ENCODE measurements at places on chromosomes 1 and 21.
A peak's percentile ranks its signal among the peaks of the same experiment; 100 is the strongest.

DNA sequence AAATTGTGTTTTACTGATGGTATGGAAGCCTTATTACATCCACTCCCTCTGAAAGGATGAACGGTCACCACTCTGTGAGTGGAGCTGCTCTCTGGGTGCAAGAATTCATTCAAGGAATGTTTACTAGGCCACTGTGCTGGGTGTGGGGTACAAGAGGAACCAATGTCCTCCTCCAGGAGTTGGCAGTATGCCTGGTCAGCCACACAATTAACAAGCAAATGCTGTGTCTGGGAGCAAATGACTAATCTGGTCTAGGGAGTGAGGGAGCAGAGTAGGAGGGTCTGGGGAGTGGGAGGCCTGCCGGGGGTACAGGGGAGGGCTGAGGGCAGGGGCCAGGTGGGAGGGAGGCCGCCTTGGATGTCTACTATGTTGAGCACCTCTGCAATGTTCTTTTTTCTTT is 27.2 kb upstream of the TDRD10 start:
- DNase-seq: peak; percentile 89

DNA sequence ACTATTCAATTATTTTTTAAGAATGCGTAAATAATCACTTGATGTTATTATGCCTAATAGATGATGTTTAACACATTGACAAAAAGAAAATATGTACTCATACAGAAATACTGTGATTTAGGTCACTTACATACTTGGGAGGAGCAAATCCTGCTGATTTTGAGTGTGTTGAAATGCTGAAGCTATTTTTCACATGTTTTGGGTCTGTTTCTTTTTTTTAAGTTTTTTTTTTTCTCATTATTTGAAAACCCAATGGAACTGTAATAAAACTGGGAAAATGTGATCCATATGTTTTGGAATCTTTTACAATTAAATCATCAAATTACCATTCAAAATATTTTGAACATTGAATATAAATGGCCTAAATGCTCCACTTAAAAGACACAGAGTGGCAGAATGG is 366.2 kb upstream of the ADAMTS5 start:
- no peak for DNase-seq

GRCh38 chr21:18603261-18603660 is 199.7 kb upstream of the TMPRSS15 start:
- DNase-seq: no peak

DNA sequence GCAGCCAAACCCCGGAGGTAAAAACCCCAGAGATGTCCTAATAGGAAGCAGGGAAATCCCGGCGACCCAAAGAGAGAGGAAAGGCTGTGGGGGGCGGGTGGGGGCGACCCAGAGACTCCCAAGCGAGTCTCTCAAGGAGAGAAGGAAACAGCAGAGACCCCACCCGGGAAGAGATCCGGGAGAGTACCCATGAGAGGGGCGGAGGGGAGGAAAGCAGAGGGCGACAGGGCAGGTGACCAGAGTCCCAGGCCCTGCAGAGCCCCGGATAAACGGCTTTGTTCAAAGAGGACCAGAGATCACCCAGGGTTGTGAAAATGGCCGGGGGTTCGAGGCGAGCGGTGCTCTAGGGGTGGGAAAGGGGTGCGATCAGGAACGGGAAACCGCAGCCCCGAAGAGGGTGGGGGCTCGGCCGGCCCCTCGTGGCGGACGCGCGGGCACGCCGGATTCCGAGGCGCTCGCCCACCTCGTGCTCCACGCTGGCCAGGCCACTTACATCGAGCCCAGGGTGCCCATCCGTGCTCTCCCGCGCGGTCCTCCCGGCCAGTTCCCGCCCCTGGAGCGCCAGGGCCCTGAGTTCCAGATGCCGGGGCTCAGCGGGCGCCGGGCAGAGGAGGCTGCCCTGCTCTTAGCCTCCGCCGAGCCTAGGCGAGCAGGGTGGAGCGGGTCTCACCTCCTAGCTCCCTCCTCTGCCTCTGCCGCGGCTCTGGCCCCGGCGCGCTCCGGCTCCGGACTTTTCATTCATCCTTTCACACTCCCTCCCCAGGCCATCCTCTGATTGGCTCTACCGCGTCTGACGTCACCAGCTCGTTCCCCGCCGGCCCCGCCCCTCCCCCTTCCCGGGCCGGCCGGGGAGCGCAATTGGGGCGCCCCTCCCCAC is 52.3 kb downstream of the RHBG start:
- peak; percentile 76 for DNase-seq

DNA sequence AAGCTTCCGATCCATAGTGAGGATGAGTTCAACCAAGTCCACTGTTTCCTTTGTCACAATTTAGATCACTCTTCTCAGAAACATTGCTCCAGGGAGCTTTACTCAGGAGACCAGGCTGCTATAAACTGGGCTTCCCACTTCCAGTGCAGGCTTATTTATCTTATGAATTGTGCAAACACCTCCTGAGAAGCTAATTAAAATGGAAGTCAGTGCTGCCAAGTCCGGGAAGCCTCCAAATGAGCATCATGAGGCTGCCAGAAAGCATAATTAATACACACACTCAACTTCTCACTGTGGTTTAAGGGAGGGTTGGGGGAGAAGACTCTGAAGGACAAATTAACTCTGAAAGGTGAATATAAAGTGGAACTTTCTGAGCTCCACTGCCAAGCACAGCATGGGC is 145.0 kb upstream of the SGIP1 start:
- DNase-seq: no peak

DNA sequence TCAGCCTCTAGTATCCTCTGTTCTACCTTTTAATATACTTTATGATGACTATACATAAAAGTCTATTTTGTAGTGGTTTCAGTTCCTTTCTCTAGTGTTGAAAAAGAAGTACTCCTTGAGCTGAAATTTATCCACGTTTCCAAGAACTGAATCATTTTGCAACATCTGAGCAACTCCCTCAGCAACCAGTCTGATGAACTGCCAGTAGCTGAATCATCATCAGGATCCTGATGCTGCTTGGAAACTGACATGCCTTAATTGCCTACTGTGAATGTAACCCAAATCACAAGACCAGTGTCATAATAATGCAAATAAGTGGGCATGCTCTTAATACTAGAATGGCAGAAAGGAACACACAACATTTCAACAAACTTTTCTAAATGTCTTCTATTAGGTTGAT is 103.3 kb downstream of the CYYR1 start:
- no peak for DNase-seq

- no peak for DNase-seq
Observed at GRCh38 chr1:94535879-94536278, 5.7 kb downstream of the F3 start.

DNA sequence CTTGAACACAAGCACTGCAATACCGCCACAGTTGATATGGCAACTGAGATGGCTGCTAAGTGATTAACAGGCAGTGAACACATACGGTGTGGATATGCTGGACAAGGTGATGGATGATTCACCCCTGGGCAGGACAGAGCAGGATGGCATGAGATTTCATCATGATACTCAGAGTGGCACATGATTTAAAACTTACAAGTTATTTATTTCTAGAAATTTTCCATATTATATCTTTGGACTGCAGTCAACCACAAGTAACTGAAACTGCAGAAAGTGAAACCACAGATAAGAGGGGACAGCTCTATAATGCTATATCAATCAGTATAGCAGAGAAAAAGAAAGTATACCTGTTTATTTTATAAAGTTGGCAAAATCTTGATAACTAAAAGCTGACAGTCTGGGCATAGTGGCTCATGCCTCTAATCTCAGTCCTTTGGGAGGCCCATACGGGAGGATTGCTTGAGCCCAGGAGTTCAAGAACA is 47.9 kb downstream of the PHACTR4 start:
- no peak for DNase-seq

GRCh38 chr1:1678581-1679380 is 13.8 kb downstream of the SLC35E2B start:
- DNase-seq: no peak

GRCh38 chr1:189606795-189607476 is 870.7 kb downstream of the BRINP3 start:
- DNase-seq: no peak

DNA sequence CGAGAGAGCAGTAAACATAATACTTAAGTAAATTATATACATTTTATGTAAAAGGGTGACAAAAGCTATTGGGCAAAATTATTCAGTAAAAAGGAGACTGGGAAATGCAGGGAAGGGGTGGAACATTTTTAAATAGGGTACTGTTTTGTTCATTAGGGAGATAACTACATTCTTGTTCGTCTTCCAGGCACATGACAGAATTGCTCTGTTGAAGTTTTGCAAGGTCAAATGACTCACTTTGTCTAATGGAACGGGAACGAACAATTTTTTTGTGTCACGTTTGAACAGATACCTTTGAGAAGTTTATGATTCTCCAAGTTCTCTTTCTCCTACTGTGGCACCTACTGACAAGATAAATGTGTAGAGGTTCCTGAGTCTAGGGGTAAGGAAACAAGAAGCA is 382.3 kb upstream of the ZRANB2 start:
- no peak for DNase-seq

Measured in upper lobe of left lung (tissue), 6 donors.